NCI-H2171 (cell line): ENCODE measurements at places on chromosomes 6 and 20.

GRCh38 chr20:38652995-38653394 is 51.4 kb downstream of the ARHGAP40 start:
- DNase-seq: no peak

DNA sequence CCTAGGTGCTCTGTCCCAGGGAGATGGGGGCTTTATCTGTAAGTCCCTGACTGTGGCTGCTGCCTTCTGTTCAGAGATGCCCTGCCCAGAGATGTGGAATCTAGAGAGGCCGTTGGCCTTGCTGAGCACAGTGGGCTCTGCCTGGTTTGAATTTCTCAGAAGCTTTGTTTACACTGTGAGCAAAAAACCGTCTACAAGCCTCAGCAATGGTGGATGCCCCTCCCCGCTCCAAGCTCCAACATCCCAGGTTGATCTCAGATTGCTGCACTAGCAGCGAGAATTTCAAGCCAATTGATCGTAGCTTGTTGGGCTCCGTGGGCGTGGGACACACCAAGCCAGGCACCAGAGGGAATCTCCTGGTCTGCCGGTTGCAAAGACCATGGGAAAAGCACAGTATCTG is 16.3 kb upstream of the RPP40 start:
- DNase-seq: no peak

- no peak for DNase-seq
These were observed 127.9 kb upstream of the MLIP start for GRCh38 chr6:53983301-53983700.

DNA sequence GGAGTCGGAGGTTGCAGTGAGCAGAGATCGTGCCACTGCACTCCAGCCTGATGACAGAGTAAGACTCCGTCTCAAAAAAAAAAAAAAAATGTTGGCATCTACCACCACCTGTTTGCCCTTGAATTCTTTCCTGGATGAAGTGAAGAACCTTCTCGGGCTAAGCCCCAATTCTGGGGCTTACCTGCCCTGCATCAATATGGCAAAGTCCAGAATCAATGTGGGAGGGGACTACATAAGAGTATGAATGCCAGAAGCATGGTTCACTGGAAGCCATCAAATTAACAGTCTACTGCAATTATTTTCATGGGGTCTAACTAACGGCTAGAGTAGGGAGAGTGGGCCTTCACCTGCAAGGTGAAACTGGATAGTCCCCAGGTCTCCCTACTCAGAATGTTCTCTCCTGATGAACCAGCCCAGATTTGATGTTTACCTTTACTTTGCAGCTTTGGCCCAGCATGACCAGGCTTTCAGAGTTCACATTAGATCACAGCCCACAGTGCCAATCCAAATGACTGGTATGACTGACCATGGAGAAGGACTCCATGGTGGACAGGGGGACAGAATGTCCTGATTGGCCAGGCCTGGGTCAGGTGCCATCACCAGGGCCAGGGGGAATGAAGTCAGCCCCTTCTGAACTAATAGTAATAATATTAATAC is 7.0 kb upstream of the RALY start:
- no peak for DNase-seq

DNA sequence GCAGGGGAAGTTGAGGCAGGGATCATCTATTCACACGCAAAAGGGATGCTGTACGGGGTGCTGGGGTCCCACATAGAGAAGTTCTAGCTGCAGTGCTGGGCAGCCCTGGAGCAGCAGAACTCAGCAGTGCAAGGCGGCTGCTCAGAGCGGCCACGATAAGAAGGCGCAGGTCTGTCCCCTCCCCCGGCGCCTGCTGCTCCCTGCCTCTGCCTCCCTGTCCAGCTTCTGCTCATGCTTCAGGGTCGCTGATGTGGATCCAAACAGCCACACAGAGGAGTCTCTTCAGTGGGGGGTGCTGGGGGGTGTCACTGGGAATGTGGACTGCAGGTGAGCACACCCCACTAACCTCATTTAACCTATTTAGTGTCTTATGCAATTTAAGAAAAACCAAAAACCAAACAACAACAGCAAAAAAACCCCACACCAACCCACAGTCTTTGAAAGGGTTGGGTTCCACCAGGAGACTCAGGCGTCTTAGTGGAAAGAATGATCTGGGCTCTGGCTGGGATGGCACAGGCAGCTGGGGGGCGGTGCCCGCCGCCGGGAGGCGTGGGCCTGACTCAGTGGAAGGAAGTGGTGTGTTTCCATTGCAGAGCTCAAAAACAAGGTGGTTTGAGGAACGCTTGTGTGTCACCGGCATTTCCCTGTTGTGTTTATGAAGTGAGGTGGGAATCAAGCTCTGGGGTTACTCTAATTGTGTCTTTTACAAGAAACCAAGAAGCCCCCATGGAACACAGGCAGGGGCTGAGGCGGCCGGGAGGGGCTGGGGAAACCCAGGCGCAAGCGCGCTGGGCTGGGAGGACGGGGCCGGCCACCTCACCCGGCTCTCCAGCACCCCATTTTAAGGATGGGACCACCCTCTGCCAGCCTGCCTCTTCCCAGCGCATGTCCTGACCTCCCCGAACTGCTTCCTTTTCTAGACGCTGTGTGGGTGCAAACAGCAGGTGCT is 55.1 kb downstream of the IRF4 start:
- no peak for DNase-seq

GRCh38 chr6:49980898-49981297 is 11.5 kb upstream of the DEFB113 start:
- DNase-seq: no peak

- no peak for DNase-seq
These were observed 4.1 kb downstream of the BPI start for GRCh38 chr20:38308047-38308438.

DNA sequence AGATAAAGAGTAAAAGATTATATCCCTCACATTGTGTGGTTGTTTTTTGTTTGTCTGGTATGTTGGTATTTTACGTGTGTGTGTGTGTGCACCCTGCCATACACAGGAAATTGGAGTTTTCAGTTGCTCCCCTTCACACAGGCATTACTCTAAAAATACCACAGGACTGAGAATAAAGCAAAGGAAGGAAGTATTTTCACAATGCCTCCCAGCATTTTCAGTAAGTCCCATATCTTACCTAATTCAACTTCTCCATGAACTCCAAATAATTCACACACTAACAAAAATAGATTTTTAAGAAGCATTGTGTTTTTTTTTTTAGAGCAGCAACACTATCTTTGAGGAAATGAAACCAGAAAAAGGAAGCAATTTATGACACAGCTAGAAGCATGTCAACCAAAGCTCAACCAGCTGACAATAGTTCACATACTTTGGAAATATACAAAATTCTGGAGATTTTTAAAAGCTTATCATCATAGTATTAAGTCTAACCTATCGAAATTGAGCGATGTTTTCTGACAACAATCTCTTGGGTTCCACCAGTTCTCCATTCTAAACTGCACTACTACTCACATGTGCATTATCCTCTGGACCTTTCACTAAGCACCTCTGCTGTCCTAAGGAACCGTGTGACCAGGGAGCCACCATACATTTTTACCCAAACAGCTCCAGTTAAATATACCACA is 2.1 kb downstream of the UBE2J1 start:
- DNase-seq: no peak

GRCh38 chr6:2881423-2881822 is 21.7 kb downstream of the SERPINB9 start:
- DNase-seq: no peak

DNA sequence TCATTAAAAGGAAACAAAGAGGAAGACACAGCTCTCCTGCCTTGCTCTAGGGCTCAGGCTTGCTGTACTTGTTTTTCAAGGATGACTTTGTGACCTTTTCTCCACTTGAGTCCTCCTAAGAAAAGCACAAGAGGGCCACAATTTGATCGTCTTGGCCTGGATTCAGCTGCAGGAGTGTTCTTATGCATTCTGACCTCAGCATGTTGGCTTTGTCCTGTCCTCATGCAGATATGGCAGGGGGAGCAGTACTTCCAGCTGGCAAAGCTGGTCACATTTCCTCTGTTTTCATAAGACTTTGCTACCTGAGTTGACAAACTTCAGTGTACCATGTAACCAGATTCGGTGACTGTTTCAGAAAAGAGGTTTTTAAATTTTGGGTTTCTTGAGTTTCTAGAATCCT is 30.8 kb downstream of the KDM1B start:
- DNase-seq: no peak

- no peak for DNase-seq
These were observed 8.8 kb downstream of the PKIG start for GRCh38 chr20:44590980-44591778.

GRCh38 chr20:33352258-33353012 is 48.9 kb downstream of the CDK5RAP1 start:
- no peak for DNase-seq

- DNase-seq: peak; percentile 42
These were observed 71.9 kb upstream of the PLCB4 start for GRCh38 chr20:8996817-8997512.

DNA sequence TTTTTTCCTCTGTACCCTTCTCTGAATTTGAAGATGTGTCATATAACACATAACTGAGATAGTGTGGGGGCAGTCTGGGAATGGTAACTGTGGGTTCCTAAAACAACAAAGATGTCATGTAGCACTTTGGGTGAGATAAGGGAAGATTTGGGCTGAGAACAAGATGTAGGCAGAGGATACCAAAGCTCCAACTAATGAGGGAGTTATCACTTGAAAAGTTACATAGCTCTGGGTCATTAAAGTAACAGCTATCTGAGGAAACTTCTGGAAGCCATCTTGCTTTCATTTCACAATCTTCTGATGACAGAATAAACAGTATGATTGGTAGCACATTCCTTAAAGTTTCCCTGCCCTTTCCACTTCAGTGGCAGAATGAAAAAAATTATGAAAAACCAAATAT is 255.4 kb downstream of the TBX18 start:
- no peak for DNase-seq

- DNase-seq: no peak
These were observed 73.7 kb upstream of the ESR1 start for GRCh38 chr6:151733680-151734320.

GRCh38 chr20:37921341-37921929 is 18.5 kb downstream of the VSTM2L start:
- no peak for DNase-seq

- DNase-seq: no peak
These were observed 27.6 kb upstream of the MRPS18A start for GRCh38 chr6:43715056-43715788.

DNA sequence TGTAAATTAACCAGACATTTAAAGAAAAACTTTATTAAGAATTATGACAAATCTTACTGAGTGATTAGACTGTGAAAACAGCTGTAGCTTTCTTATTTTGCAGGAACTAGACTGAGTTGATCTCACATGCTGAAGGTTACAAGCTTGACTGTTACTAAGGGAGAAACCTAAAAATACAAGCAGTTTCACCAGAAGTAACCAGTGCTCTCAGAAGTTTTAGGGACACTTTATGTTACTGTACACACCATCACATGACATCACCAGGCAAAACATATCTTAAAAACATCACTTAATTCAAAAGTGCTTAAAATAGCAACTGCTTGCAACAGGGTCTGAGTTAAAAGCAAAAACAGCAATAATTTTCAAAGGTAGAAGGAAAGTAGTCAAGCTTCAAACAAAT is 5.4 kb downstream of the FBXO30 start:
- DNase-seq: no peak

- peak; percentile 71 for DNase-seq
These were observed 11.5 kb upstream of the ZNF133 start for GRCh38 chr20:18276821-18277220.

GRCh38 chr20:57390604-57391438 is at the start of gene RBM38:
TSS of gene RBM38 (plus strand) at chr20:57391396. CDS start at chr20:57391582, 186 bp downstream.
- DNase-seq: peak; percentile 79

DNA sequence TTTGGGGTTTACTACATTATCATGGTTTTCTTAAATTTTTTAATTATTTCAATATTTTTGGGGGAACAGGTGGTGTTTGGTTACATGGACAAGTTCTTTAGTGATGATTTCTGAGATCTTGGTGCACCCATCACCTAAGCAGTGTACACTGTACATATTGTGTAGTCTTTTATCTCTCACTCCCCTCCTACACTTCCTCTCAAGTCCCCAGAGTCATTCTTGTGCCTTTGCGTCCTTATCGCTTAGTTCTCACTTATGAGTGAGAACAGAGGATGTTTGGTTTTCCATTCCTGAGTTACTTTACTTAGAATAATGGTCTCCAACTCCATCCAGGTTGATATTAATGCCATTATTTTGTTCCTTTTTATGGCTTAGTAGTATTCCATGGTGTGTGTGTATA is 130.9 kb upstream of the CD93 start:
- no peak for DNase-seq
